ENCODE measurements at places on chromosomes 7 and 10. TPM values are rescaled to one million over a fixed set of nuclear protein-coding genes. Genes with fewer than 3 reads are reported as not detected.

DNA sequence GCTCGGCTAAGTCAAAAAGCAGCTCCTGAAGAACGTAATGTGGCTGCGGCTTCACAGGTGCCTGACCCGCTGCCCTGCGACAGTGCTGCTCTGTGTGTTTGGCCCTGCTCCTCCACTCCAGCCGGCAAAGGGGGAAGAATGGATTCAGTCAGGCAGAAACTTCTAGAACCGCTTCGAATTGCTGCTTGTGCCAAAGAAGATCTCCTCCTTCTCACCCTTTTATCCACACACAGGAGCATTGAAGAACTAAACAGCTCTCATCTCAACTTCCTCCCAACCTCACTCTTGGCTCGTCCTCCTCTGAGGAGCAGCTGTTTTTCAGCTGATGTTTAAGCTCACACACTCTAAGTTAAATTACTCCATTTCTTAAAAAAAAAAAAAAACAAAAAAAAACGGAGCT is 651.4 kb downstream of the INHBA start:
- DNase-seq: no peak

DNA sequence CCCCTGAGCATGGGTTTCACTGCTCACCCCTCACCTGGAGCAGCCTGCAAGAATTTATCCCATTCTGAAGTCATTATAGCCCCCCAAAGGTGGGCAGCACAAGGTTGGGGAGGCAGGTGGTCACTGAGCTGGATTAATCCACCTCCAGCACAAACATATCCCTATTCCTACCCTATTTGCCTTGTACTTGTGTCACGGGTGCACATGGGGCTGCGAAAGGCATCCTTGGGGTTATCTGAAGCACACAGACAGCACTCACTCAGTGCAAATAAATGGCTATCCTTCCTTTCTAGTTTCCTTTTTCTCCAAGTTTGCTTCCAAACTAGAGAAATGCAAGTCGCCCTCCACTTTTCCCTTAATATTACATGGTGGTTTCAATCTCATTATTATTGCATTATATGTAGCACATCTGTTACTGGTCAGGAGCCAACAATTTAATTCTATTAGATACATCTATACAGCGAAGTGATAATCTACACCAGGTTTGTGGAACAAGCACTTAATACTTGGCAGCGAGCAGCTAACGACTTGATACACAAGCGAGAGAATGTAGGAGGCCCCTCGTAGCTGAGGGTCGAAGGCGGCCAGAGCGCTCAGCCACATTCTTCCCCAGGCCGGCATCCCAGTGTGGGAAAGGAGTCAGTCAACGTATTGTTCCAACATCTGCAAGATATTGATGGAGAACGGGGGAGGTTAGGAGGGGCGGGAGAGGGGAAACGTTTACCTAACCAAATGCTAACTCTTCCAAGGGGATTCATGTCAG is 121.3 kb upstream of the HABP2 start:
- DNase-seq: no peak

GRCh38 chr7:23474829-23475575 is 4.7 kb upstream of the IGF2BP3 start:
- no peak for DNase-seq

- DNase-seq: peak; percentile 76
These were observed 24.1 kb downstream of the PRF1 start for GRCh38 chr10:70578371-70578947.

GRCh38 chr7:129741743-129742213 is 130.3 kb downstream of the NRF1 start:
- DNase-seq: no peak

DNA sequence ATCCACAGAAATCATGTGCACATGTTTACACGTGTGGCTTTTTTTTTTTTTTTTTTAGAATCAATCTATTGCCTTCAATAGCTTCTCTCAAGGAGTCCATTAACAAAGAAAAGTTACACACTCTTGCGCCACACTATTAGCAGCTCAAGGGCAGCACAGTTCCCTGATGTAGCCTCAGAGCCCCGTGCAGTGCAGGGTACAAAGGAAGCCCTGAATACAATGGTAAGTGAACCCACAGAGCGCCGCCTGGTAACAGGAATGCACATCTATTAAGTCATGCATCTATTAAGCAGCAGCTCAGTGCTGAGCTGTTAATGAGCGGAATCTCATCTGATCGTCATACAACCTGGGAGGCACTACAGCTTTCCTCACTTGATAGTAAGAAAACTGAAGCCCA is 113.7 kb upstream of the PDLIM1 start:
- no peak for DNase-seq

DNA sequence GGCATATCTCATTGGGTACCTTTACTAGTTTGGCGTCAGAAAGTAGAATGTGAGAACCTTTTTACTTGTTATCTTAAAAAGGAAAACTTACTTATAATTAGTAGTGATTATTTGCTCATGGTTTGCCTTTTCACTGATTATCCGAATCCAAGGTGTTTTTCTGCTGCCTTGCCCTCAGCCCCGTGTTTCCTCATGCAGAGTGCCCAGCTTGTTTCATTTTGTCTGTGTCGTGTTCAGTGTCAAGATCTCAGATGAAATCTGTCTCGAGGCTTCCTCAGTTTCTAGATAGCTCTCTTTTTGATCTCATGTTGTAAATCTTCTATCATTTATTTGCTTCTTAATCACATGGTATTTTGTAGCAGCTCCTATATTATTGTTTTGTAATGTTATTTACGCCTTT is 30.1 kb downstream of the RPA3 start:
- no peak for DNase-seq

GRCh38 chr10:59524348-59524747 is 162.0 kb upstream of the FAM13C start:
- DNase-seq: no peak

DNA sequence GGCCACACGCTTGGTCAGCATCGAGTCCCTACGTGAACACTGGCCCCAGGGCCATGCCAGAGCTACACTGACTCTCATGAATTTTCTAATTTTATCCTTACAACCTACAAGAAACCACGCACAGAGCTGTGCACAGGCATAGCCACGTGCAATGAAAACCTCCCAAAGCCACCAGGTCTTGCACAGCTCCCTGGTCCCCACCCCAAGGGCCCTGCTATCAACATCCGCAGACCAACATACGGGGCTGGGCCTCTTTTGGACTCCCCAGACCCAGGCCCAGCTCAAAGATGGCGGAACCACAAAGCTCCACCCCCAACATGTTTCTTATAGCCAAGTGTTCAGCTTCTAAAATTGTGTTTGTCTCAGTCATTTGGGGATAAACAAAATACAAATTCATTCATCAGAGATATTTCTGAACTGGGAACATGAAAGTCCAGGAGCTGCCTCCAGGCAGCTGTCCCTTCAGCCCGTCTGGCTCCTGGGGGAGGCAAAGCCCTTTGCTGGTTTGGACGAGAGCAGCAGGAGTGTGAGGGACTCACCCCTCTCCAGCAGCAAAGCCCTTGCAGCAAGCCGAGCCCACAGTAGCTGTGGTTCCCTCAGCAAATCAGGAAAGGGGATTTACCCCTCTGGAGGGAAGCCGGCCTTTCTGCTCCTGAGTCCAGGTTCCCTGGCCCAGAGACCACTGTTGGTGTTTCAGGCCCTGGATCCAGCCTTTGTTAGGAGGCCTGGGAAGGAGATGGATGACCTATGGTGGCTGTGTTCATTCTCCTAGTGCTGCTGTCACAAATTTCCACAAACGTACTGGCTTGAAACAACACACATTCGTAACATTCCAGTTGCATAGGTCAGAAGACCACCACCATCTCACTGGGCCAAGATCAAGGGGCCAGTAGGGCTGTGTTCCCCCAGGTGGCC is 75.1 kb downstream of the OAT start:
- no peak for DNase-seq

Gene ANTXRL
- total RNA-seq: not detected

Gene PYROXD2
- total RNA-seq: 23.1 TPM

Gene TTYH3
- total RNA-seq: 99.9 TPM

Gene STEAP1B
- total RNA-seq: not detected

Measured in Peyer's patch (tissue), 4 donors.